ENCODE measurements at places on chromosomes 11 and 22.

- DNase-seq, result no peak
Observed at GRCh38 chr11:11074686-11075335, 217.0 kb upstream of the ZBED5 start.

- DNase-seq, result no peak
Observed at GRCh38 chr22:47822422-47822821, 1060.0 kb downstream of the TBC1D22A start.

GRCh38 chr11:119490253-119491006 lies 67.5 kb upstream of the THY1 start:
- no peak for DNase-seq

DNA sequence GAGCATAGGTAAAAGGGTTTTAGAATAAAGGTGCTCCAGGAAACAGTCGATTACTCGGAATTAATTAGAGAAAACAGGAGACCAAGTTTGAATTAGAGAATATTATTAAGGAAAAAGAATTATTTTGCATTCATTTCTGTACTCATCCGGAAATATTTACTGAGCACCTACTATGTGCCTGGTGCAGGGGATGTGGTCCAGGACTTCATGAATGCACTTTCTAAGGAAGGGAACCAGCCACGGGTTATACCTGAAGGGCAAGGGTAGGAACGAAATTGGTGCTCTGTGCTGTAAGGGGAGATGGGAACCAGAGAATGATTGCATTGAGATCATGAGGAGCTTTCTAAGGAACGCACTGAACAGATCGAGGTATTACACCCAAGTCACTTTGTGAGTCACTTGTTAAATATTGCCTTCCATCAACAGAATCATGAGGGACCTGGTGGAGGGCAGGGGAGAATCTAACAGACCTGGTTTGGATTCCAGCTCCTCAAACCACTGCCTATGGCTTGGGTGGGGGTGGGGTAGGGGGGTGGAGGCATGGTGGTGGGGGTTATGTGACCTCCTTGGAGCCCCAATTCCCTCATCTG lies 40.9 kb downstream of the C11orf96 start:
- DNase-seq, result no peak

- no peak for DNase-seq
Observed at GRCh38 chr22:45977551-45978274, 751 bp upstream of the WNT7B start.

- no peak for DNase-seq
Observed at GRCh38 chr11:96207459-96208449, 135.2 kb downstream of the MAML2 start.

GRCh38 chr11:8257003-8257664 lies 6.5 kb downstream of the LMO1 start:
- DNase-seq, result no peak

DNA sequence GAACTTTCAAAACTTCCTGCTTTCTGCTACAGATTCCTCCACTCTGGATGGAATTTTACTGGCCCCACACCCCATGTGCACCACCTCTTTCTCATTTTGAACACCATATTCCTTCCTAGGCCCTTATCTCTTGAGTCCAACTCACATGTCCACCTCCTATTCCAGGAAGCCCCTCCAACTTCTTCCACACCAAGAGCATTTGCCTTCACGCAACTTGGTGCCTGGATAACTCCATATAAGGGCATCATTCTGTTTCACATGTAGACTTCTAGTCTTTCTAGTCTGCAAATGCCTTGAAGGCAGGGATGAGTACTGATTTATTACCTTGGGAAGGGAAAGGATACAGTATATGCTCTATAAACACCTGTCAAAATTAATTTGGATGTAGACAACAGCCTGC lies 17.5 kb downstream of the GAB2 start:
- DNase-seq, result no peak

- DNase-seq, result no peak
Observed at GRCh38 chr11:100581318-100581717, 105.8 kb upstream of the ARHGAP42 start.

DNA sequence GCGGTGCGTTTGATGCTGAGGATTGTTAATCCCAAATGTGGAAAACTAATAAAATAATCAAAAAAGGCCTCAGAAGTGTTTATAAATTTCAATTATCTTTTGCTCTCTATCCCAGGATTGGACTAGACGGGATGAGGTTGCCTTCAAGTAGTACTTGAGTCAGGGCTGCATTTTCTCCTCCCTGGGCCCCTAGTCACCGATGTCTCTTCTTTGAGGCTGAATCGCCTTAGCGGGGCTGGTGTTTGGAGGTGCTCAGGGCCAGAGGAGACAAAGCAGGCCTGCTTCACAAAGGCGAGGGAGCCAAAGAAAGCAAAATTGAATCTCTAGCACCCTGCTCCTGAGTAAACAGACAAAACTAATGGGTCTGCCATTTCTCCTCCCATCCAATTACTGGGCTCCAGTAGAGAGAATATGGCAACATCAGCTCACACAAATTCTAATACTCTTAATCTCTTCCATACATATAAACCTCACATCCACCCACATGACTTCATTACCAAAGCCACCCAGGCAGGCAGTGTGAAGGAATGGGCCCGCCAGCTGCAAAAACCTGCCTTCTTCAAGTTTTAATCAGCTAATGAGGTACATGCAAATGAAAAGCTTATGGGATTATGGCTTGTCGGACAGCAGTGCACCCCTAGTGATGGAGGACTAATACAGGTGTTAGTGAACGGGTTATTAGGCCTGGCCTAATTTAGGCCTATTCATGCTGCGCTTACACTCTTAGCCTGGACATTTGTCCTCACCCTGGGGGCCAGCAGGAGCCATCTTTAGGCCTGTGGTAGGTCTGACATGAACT lies 52.7 kb upstream of the HTATIP2 start:
- DNase-seq, result no peak

DNA sequence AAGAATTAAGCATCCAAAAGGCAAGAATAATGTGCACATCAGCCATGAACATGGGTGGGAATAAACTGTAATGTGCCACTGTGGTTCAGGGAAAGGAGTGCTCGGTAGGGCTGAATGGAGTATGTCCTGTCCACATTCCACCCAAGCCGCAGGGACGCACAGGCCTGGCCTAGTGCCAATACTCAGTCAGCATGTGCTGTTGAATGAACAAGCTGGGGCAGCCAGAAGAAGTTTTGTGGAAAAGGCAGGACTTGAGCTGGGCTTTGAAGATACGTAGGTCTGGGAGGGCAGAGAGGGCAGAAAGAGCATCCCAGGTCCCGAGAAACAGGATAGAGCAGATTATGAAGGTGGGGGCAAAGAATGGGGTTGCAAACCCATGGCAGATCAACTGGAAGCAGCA lies 60.0 kb upstream of the PLET1 start:
- peak; percentile 18 for DNase-seq

GRCh38 chr11:120522736-120523135 lies 11.2 kb downstream of the GRIK4 start:
- DNase-seq, result no peak

GRCh38 chr11:92552942-92553341 lies 328.3 kb downstream of the FAT3 start:
- no peak for DNase-seq

DNA sequence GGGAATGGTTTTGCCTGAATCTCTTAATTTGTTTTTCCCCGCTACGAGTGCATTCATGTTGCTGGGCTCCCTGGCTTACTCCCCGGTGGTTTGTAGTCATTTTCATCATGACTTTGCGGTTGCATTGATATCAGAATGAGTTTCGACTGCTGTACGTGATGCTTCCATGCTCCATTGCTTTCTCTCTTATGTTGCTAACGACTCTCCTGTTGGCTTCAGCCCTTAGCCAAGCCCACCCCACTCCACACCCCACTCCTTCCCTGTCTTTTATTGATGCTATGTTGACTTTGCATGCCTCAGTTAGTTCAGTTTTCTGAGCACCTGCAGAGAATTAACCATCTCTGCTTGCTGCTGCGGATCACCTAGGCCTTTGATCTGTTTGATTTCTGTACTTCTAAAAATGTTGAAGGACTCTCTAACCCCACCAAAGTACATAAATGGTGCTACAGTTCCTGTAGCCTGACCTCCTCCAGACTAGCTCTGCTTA lies 65.3 kb downstream of the ARFGAP2 start:
- DNase-seq, result no peak

- DNase-seq, result no peak
Observed at GRCh38 chr11:106690923-106691322, 327.4 kb downstream of the GUCY1A2 start.

DNA sequence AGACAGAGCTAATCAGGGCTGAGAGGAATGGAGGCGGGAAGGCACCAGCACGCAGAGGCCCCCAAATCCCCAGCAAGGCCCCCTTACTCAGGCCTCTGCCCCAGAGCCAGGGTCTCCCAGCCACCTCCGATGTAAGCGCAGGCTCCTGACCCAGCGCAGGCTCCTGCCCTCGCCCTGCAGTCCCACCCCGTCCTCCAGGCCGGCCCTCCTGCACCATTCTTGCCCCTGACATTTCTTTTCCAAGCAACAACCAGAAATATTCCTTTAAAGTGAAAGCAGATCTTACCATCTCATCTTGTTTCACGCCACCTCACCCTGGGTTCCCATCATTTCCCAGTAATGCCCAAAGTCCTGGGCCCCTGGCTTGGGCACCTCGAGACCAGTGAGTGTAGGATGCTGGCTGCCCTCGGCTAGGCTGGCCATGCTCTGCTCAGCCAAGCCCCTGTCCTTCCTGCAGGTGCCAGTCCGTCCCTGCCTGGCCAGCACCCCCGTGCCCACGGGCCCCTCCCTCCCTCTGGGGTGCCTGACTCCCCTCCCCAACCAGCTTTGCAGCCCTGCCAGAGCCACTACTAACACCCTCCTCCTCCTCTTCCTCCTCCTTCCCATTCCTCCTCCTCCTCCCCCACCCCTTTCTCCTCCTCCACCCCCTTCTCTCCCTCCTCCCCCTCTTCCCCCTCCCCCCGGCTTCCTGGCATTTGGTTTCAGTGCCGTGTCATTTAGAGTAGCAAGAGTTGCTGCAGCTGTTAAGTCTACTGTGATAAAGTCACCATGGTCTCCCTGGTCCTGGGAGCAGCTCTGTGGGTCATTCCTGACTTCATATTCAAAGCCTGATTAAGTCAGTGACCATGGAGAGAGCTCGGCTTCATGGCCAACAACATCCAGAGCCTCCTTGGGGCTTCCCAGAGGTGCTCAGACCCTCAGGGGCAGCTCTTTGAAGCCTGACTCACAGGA lies 78.7 kb downstream of the PIWIL3 start:
- DNase-seq, result peak; percentile 36

DNA sequence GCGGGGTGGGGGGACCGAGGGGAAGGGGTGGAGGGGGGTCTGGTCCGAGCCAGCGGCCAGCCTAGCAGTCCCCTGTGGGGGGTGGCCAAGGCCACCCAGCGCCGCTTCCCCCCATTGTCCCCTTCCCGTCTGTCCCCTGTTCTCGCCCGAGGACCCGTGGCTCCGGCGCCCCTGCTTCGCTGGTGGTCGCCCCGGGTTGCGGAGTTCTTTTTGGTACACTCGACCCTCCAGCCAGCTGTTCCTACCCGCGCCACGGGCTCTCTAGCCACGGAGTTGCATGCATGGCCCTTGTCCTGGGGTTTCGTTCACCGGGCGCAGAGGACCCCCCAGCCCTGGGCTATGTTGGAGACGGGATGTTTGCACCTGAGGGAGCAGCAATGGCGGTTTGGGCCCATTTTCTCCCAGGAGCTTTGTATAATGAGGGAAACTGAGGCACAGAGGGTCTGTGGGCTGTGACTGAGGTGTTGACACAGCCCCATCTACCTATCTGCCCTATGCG lies 489 bp downstream of the RNF214 start:
- no peak for DNase-seq

GRCh38 chr11:68584097-68584496 lies 100.2 kb upstream of the GAL start:
- peak; percentile 76 for DNase-seq

- no peak for DNase-seq
Observed at GRCh38 chr22:43919106-43919973, 4.3 kb upstream of the PNPLA3 start.

DNA sequence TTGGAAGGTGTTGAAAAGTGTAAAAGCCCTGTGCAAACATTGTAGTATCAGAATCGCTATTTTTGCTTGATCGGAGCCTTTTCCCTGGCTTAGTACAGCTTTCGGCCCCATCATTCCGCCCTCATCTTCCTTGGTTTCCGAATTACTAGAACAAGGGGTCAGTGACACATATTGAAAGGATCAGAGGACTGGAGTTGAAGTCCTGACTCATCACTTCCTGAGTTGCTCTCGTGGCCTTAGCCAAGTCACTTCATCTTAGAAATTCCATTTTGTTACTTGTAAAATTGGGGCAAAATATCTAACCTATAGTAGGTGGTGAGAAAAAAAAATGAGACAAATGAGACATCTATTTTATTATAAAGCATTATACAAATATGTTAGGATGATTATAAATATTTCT lies 375.0 kb downstream of the NTM start:
- no peak for DNase-seq

DNA sequence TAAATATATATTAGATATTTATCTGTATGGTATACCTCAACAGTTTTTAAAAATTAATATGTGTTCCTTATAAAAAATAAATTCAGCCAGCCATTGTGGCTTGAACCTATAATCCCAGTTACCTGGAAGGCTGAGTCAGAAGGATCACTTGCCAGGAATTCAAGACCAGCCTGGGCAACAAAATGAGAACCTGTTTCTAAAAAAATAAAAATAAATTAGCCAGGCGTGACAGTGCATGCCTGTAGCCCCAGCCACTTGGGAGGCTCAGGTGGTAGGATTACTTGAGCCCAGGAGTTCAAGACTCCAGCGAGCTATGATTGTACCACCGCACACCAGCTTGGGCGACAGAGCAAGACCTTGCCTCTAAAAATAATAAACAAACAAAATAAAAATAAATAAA lies 54.9 kb downstream of the PHF21A start:
- no peak for DNase-seq

GRCh38 chr11:66541892-66542291 lies 4.0 kb downstream of the ZDHHC24 start:
- DNase-seq, result no peak

DNA sequence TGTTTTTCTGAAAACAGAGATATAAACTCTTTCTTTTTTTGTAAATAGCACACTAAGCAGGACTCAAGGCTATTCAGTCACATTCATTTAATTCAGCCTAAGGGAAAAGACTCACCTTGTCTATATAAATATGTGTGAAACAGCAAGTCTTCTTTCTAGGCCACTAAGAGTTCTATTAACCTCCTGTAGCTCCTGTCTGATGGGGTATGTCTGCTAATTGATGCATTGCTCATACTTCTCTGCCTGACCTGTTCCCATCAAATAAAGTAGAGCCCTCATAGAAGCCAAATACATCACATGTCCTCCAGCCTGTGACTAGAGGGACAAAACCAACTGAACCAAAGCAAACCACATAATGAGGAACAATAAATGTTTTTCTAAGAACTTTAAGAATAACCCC lies 68.2 kb downstream of the MSANTD4 start:
- DNase-seq, result no peak

Data from K562 (cell line).